ENCODE measurements at places on chromosomes 5 and 9.

GRCh38 chr5:115360046-115360685 lies 63.7 kb upstream of the CCDC112 start:
- DNase-seq, result no peak

DNA sequence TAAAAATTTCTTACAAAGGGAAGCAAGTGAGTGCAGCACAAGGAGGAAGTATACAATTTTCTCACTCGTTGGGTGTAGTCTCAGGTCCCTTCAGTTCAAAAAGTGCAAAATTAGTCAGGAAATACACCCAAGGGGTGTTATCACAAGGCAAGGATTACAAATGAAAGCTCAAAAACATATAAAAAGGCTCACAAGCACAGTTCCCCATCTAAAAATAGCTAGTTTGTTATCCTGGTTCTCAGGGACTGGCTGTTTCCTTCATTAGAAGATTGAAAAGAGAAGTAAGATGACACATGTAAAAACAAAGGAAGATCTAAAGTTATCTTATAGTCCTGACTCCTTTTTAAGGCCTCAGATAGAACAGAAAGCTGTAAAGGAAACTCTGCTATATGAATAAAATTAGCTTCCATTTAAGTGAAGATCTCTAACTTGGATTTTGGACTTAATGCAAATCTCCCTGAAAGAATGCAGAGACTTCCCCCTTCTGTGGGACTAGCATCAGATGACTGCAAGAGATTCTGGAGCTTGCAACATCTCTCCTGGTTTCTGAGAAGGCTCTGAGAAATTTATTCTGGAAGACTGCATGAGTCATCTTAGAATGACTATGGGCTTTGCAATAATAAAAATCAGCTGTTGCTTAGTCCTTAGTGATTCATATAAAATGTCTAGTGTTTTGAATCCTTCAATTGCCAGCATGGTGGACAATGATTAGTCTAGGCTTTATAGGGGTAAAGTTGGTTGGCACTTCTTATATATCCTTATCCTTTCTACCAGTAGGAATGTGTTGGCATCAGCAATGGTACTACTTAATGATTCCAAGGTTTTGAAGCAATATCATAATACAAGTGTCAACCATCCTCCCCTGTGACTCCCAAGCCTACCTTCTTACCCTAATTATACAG lies 25.4 kb downstream of the DAB2 start:
- peak; percentile 78 for DNase-seq

GRCh38 chr5:108222011-108222410 lies 159.9 kb downstream of the FBXL17 start:
- DNase-seq, result no peak

DNA sequence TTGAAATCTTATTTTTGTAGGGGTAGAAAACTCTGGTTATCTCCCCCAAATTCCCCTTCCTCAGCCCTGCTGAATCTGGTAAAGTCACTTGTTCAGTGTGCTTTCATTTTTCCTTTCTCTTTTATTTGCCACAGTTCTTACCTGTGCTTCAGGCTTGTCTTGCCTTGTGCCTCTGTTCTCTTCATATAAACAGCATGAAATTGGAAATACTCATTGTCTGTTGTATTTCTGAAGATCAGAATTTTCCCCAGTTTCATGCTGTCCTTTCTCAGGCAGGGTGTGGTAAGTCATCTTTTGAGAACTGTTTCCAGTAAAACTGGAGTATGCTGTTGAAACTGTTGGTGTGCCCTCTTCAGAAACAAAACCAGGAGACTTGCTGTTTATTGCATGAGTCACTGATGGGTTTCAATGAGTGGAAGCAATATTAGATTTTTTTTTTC lies 7.0 kb downstream of the PAM start:
- no peak for DNase-seq

DNA sequence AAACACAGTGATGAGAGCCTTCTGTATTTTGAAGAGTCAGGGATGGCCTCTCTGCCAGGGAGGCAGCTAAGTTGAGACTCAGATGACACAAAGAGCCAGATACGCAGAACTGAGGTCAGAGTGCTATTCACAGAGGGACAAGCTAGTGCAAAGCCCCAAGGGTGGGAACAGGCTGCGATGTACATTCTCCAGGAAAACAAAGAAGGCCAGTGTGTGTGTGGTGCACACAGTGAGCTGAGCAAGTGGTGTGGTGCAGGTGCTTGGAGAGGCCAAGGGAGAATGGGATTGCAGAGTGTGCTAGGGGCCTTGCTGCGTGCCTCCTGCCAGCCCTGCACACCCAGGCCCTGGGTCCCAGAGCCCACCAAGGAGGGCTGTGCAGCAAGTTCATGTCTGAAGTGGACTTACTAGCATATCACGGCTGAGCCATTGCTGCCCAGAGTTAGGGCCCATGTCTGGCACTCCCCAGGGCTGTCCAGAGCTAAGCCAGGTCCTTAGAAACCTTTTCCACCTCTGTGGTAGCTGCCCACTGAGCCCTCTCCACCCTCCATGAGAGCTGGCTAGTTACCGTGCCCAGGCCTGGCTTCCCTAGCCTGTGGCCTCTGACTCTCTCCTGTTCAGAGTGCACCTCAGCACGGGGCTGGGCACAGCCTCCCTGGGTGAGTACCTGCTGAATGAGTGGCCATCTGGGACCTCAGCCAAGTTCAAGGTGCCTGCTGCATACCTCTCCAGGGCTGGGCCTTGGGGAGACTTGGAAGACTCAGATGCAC lies 9.3 kb downstream of the SLC25A48 start:
- DNase-seq, result no peak

GRCh38 chr9:78595200-78595945 lies 298.4 kb downstream of the PSAT1 start:
- no peak for DNase-seq

- no peak for DNase-seq
Measured at GRCh38 chr9:74577956-74578355, 80.8 kb downstream of the RORB start.

- peak; percentile 60 for DNase-seq
Measured at GRCh38 chr5:157540707-157541446, 34.7 kb downstream of the ADAM19 start.

- no peak for DNase-seq
Measured at GRCh38 chr5:81850501-81851357, 99.8 kb upstream of the SSBP2 start.

- DNase-seq, result no peak
Measured at GRCh38 chr9:107049803-107050184, 186.8 kb downstream of the ZNF462 start.

DNA sequence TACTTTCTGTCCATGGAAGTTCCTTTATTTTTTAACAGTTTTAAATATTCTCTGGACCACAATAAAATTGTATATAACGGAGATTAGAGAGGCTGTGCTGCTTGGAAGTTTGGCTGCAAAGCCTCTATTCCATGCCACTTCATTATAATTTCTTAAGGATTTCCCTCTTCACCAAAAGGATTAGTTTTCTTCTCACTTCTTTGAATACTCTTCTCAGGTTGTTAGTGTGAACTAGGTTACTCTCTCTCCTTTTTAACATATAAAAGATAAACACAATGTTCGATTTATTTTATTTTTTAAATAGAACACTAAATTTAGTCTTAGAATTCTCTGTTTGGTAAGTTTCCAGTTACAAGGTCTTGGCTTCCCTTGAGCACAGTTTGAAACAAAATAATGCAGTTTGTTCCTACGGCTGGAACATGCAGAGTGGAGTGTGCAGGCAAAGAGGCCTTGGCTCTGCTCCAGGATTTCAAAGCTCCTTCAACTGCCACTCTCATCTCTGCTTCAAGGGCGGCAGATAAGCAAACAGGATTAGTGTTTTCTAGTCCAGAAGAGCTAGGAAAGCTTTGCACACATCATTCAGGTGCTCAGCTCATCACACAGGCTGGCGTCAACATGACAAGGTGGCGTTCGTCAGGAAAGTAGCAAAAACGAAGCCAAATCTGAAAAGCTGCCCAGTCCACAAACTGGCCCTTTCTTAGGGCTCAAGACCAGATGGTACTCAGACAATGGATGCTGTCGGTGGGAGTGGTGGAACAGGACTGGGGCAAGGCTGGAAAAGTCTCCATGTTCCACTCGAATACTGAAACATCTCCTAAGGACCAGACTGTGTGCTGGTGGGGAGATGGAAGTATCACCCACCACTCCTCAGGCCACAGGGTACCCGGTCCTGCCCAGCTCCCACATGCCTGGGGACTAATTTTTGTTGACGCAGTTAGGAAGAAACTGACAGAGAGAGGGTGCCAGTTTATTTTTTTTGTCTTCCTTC lies 286.6 kb downstream of the CRB2 start:
- DNase-seq, result no peak

DNA sequence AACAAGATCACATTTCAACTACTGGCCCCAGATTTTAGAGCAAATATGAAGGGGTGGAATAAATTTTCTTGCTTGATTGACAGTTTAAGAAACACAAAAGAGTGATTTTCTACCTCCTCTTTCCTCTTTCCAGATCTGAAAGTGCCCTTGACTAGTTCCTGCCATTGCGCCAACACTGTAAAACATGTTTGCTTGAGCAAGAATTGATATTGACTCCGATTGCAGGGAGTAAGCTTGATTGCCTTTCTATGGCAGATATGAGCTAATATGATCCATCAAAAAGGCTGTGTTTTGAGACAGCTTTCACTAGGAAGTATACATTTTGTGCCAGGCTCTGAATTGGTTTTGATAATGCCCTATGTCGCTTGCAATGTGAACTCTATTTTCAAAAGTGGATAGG lies 508.8 kb downstream of the SEMA5A start:
- no peak for DNase-seq

DNA sequence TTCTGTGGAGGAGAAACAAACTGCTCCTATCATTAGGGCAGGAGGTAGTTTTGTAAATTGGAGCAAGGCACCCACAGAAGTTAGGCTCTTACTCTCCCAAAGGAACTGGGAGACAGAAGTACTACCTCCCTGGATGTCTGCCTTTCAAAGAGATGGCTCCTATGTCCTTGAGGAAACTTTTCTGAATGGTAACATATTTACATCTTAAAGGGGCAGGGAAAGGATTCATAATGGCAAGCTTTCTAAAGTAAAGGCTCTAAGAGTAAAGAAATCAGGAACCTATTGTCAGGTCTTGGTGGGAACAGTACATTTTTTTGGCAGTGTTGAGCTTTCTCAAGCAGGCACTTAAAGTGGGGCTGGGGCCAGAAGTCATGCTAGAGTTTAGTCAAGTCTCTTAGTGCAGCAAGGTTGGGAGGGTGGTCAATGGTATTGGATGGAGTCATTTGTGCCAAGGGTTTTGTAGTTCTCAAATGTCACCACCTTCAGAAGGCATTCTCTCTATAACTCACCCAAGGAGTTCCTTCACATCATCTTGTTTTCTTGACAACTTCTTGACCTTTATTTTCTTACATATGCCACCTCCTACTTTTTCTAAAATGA lies 26.3 kb upstream of the NDFIP1 start:
- DNase-seq, result no peak

DNA sequence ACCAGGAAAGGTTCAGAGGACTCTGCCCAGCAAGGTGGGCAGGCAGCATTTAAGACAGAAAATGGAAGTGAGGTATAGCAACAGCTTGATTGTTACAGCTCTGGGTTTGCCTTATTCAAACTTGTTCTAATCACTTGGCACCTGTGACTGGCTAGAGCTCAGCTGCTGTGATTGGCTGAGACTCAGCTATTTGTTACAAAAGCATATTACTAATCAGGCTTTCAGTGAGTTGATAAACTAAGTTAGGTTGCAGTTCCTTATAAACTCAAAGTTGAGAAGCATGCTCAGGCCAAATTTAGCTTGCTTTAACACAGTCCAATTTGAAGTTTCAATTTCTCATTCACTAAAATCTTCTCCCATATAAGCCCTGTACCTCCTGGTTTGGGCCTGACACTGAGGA lies 56.3 kb downstream of the GDA start:
- no peak for DNase-seq

GRCh38 chr5:153209016-153209415 lies 281.5 kb upstream of the GRIA1 start:
- DNase-seq, result no peak

- no peak for DNase-seq
Measured at GRCh38 chr5:157473383-157474320, 13.6 kb downstream of the NIPAL4 start.

DNA sequence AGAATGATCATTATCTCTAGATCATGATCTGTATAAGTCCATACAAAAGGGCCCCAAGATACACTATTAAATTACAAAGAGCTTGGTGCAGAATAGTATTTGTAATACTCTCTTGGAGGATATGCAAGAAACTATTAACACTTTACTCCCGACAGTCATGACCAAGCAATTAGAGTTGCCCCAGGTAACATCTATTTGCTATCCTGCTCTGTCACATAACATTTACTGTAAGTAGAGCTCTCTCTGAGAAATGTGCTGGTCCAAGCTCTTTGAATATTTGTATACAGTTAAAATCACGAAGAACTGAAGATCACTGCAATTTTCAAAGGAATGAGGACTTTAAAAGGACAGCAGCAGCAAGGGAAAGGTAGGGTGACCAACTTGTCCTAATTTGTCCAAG lies 553.7 kb downstream of the RAB3C start:
- DNase-seq, result no peak

- peak; percentile 9 for DNase-seq
Measured at GRCh38 chr9:15144622-15145061, 162.4 kb downstream of the TTC39B start.

- DNase-seq, result no peak
Measured at GRCh38 chr9:101173907-101174306, 145.4 kb downstream of the PLPPR1 start.

DNA sequence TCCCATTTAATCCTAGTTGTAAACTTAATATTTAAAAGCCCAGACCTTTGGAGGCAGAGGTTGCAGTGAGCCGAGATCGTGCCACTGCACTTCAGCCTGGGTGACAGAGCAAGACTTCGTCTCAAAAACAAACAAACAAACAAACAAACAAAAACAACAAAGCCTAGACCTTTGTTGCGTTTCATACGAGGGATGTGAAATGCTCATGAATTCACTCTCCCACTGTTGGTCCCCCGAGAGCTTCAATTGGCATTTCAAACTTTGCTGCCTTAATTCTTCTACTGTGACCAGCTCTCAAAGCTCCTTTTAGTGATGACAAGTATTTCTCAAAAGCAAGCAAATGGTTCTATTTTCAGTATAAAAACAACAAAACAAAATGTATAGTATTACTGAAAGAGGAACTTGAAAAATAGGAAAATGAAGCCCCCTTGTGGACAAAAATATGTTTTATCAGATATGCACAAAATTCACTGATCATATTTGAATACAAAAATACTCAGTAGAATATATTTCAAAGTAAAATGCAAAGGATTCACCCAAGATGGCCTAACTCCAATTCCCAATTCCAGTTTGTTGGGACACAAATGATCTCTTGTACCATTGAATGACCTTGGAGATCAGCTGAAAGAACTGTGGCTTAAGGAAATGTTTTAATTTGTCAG lies 140.4 kb downstream of the ESM1 start:
- peak; percentile 52 for DNase-seq

- DNase-seq, result no peak
Measured at GRCh38 chr9:124853605-124854143, 414 bp downstream of the WDR38 start.
